ENCODE measurements at places on chromosomes 3 and 15. TPM values are rescaled to one million over a fixed set of nuclear protein-coding genes. Genes with fewer than 3 reads are reported as not detected.

DNA sequence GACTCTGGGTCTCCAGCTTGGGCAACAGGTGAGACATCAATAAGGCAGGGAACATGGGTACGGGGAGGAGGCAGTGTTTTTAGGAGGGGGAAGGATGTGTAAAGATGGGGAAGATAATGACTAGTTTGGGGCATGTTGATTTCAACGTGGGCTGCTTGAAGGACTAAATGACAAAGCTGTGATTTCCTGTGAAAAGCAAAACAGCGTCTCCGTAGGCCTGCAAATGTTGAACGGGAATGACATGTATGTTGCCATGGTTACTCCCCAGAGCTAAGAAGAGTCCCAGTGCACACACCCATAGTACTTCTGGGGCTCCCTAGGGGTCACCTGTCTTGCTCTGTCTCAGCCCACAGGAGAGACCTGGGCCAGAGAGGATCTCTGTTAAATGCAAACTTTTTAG is 71.3 kb upstream of the ETV5 start:
- DNase-seq, result no peak
- H3K4me3 ChIP-seq, result no peak overlapping the region
- no peak overlapping the region for H3K27ac ChIP-seq
- no peaks in the 10 kb centered on the region for H3K36me3 ChIP-seq
- no peaks in the 10 kb centered on the region for H3K27me3 ChIP-seq

GRCh38 chr3:10432931-10433330 is 72.5 kb downstream of the ATP2B2 start:
- no peak overlapping the region for H3K4me3 ChIP-seq
- H3K27ac ChIP-seq, result no peak overlapping the region
- H3K36me3 ChIP-seq, result no peaks in the 10 kb centered on the region
- peaks cover 22% of the 10 kb centered on the region for H3K4me1 ChIP-seq

DNA sequence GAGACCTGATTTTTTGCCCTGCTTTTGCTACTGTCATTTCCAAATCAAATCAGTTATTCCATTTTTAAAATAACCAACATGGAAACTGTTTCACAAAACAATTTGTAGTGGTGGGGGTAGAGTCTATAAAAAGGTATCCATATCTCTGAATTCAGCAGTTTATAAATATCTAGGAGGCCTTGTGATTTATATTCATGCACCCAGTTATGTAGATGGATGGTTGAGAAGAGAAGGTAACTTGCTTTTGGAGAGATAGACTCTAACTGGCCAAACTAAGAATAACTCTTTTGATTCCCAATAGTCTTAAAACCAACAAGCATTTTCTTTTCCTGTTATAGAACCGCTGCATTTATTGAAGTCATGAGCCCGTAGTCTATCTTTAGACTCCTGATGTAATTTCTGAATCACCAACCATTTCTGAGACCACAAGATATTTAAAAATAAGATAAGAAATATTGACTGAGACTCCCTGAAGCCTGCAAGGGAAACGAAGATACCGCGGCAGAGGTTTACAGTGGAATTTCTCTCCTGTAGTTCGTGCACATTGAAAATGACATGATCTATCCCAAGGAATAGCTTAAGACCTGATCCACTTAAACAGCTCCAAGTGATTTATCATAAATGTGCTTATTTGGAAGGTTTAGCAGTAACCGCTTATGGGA is 68.5 kb downstream of the SAMMSON start:
- H3K27me3 ChIP-seq, result peaks cover 13% of the 10 kb centered on the region
- no peak overlapping the region for H3K4me3 ChIP-seq
- H3K36me3 ChIP-seq, result no peaks in the 10 kb centered on the region
- no peaks in the 10 kb centered on the region for H3K4me1 ChIP-seq
- no peak for DNase-seq
- H3K27ac ChIP-seq, result no peak overlapping the region

GRCh38 chr3:132843851-132844553 is 121.8 kb upstream of the NPHP3 start:
- no peaks in the 10 kb centered on the region for H3K27me3 ChIP-seq
- no peak for DNase-seq
- H3K27ac ChIP-seq, result no peak overlapping the region
- H3K4me3 ChIP-seq, result no peak overlapping the region
- no peaks in the 10 kb centered on the region for H3K4me1 ChIP-seq
- no peaks in the 10 kb centered on the region for H3K36me3 ChIP-seq

DNA sequence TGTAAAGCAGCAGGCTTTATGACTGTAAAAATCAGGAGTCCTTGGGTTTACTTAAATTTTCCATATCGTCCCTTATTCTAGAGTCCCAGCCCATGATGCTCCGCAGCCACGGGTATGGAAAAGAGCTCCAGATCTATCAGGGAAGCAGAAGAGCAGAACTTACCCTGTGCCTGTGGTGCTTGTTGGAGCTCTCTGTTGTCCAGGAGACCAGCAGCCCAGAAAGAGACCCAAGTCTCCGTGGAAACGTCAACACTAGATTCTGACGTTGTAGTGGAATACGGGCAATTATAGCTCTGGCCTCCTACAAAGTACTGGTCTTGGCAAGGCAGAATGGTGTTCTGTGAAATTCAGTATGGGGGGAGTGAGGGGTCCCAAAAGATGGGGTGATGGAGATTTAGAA is 2.0 kb downstream of the GMNC start:
- H3K4me1 ChIP-seq, result peaks cover 5% of the 10 kb centered on the region
- H3K4me3 ChIP-seq, result no peak overlapping the region
- H3K27ac ChIP-seq, result no peak overlapping the region
- no peaks in the 10 kb centered on the region for H3K36me3 ChIP-seq
- no peak for DNase-seq
- H3K27me3 ChIP-seq, result peaks cover 17% of the 10 kb centered on the region

GRCh38 chr3:41888368-41889076 is 73.4 kb downstream of the ULK4 start:
- H3K27ac ChIP-seq, result no peak overlapping the region
- no peaks in the 10 kb centered on the region for H3K27me3 ChIP-seq
- H3K4me3 ChIP-seq, result no peak overlapping the region
- H3K36me3 ChIP-seq, result peaks cover 2% of the 10 kb centered on the region

GRCh38 chr3:32595323-32595722 is 24.7 kb upstream of the DYNC1LI1 start:
- H3K36me3 ChIP-seq, result no peaks in the 10 kb centered on the region
- no peak for DNase-seq
- no peak overlapping the region for H3K27ac ChIP-seq
- no peaks in the 10 kb centered on the region for H3K27me3 ChIP-seq
- H3K4me1 ChIP-seq, result no peaks in the 10 kb centered on the region

DNA sequence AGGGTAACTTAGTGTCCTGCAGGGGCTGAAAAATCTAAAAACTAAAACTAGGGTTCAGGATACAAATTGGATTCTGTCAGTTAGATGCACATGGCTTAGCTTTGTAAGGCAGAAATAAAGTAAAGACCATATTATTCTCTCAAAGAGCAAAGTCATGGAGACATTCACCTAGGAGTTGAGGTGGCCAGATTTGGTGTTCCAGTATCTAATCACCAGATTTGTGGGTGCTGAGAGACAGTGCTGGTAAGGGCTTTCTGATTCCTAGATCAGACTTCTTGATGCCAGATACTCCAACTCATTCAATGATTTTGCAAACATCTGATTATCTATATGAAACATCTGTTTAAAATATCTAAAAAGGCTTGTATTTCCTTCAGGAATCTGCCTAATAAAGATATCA is 28.3 kb upstream of the TBC1D5 start:
- H3K36me3 ChIP-seq, result no peaks in the 10 kb centered on the region
- H3K27ac ChIP-seq, result no peak overlapping the region
- peaks cover 6% of the 10 kb centered on the region for H3K4me1 ChIP-seq
- H3K4me3 ChIP-seq, result no peak overlapping the region

GRCh38 chr3:126356373-126357264 is 589 bp downstream of the KLF15 start:
- H3K27ac ChIP-seq, result no peak overlapping the region
- peak overlapping the region; percentile 45 for H3K4me3 ChIP-seq
- H3K27me3 ChIP-seq, result peaks cover 49% of the 10 kb centered on the region
- no peaks in the 10 kb centered on the region for H3K36me3 ChIP-seq
- H3K4me1 ChIP-seq, result peaks cover 24% of the 10 kb centered on the region

DNA sequence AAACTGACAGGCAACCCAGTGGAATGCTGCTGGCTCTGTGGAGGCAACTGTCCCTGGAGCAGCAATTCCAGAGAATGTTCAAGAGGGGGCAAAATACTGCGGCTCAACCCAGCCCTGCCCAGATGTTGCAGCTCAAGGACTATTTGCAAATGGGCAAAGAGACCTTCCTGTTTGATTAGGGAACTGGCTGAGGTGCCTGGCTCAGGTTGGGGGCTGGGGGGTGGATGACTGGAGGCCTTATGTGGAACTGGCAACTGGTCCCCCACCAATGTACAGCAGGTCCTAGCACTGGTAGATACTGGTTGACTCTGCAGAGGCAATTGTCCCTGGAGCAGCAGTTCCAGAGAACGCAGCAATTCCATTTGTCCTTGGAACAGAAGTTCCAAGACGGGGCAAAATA is 302.5 kb downstream of the ZPLD1 start:
- no peaks in the 10 kb centered on the region for H3K27me3 ChIP-seq
- H3K27ac ChIP-seq, result no peak overlapping the region
- H3K4me1 ChIP-seq, result no peaks in the 10 kb centered on the region

GRCh38 chr15:89307791-89308190 is 26.8 kb downstream of the POLG start:
- H3K27ac ChIP-seq, result no peak overlapping the region
- no peaks in the 10 kb centered on the region for H3K27me3 ChIP-seq
- DNase-seq, result no peak
- no peak overlapping the region for H3K4me3 ChIP-seq

DNA sequence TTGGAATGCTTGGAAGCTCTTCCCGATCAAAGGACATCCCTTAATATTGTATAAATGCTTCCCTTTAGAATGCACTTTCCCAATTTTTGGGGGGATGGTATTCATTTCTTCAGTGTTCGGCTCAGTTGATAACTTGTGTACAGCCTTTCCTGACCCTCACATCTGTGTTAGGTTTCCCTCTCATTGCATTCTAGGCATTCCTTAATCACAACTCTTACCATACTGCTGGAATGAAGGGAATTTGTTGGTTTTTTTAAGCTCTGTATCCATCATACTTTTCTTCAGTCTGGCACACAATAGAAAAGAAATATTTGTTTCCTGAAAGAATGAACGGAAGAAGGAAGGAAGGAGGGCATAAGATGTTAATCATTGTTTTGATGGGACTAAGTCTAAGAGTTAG is 119.5 kb downstream of the CHST2 start:
- H3K4me3 ChIP-seq, result no peak overlapping the region
- H3K36me3 ChIP-seq, result no peaks in the 10 kb centered on the region
- H3K27me3 ChIP-seq, result no peaks in the 10 kb centered on the region
- no peak overlapping the region for H3K27ac ChIP-seq
- no peak for DNase-seq

- no peak overlapping the region for H3K27ac ChIP-seq
- peaks cover 30% of the 10 kb centered on the region for H3K27me3 ChIP-seq
- peaks cover 18% of the 10 kb centered on the region for H3K4me1 ChIP-seq
- H3K4me3 ChIP-seq, result no peak overlapping the region
- DNase-seq, result no peak
- no peaks in the 10 kb centered on the region for H3K36me3 ChIP-seq
Measured at GRCh38 chr15:98547275-98547674, 101.1 kb upstream of the IGF1R start.

- H3K27ac ChIP-seq, result no peak overlapping the region
- no peaks in the 10 kb centered on the region for H3K27me3 ChIP-seq
Measured at GRCh38 chr3:20123131-20123652, 62.8 kb downstream of the SGO1 start.

DNA sequence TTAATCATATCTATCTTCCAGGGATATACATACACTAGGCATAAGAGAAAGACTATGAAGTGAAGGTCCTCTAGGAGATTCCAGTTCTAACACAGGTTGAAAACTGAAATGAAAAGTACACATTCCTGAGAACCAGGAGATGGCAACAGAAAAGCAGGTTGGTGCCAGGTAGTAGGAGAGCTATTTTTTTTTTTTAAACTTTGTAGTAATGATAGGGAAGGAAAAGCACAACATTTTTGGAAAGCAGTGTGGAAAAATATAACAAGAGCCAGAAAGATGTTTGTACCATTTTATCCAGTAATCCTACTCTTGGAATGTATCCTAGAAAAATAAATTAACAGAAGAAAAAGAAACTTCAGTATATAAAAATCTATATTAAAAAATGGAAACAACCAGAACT is 189.9 kb downstream of the DTWD1 start:
- no peak overlapping the region for H3K27ac ChIP-seq
- H3K4me1 ChIP-seq, result no peaks in the 10 kb centered on the region
- no peaks in the 10 kb centered on the region for H3K36me3 ChIP-seq

GRCh38 chr15:69712991-69713390 is 260.4 kb downstream of the RPLP1 start:
- DNase-seq, result no peak
- peak overlapping the region; percentile 32 for H3K27ac ChIP-seq
- H3K36me3 ChIP-seq, result no peaks in the 10 kb centered on the region
- no peak overlapping the region for H3K4me3 ChIP-seq
- peaks cover 41% of the 10 kb centered on the region for H3K4me1 ChIP-seq

DNA sequence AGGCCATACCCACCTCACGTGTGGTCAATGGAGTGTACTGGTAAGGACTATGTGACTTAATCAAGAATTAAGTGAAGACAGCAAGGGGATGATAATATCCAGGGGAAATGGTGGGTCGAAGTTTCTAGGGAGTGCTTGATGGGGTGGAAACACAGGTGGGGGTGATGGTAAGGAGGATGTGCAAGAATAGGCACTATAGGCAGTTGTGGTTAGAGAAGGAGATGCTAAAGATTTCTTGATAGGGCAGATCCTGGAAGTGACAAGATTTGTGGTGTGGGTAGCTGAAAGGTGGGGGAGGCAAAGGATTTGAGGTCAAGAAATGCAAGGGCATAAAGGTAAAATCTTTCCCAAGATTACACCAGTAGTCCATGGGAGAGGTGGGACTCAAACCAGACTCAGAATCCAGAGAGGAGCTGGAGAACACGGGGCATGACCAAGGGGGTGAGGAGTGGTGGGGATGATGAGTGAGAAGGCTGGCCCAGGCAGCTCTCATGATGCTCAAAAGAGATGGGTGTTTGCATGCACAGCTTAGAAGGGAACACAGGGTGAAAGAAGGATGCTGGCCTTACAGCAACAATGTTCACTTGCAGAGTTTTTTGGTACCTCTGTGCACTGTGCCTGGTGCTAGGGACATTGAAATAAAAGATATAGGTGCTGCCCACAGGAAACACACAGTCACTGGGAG is 78.4 kb downstream of the CCR1 start:
- no peak overlapping the region for H3K4me3 ChIP-seq
- no peaks in the 10 kb centered on the region for H3K36me3 ChIP-seq
- peaks cover 16% of the 10 kb centered on the region for H3K4me1 ChIP-seq
- no peak overlapping the region for H3K27ac ChIP-seq
- no peak for DNase-seq

- no peaks in the 10 kb centered on the region for H3K4me1 ChIP-seq
- H3K27me3 ChIP-seq, result peaks cover 58% of the 10 kb centered on the region
- no peak within 1 kb of the TSS for H3K27ac ChIP-seq
- no peaks in the 10 kb centered on the region for H3K36me3 ChIP-seq
- no peak for DNase-seq
- no peak within 1 kb of the TSS for H3K4me3 ChIP-seq
Measured at GRCh38 chr15:79282371-79283251, at the start of gene ANKRD34C. Gene ANKRD34C (plus strand): TSS chr15:79282722. CDS start chr15:79293285, 10,563 bp downstream.

Gene SGO1
- total RNA-seq, result not detected

Gene HDC
- total RNA-seq, result 0.08 TPM

Gene SUSD5
- not detected for total RNA-seq

Gene SCN11A
- not detected for total RNA-seq

Gene RASGRP1
- total RNA-seq, result 66.6 TPM

Gene ADAMTS9
- total RNA-seq, result not detected

Gene ZNF654
- 6.5 TPM for total RNA-seq

Data from CD4-positive, alpha-beta T cell (primary cell).